PC-3 (cell line): ENCODE measurements at places on chromosomes 2 and 18. TPM values are rescaled to one million over a fixed set of nuclear protein-coding genes. Genes with fewer than 3 reads are reported as not detected.

DNA sequence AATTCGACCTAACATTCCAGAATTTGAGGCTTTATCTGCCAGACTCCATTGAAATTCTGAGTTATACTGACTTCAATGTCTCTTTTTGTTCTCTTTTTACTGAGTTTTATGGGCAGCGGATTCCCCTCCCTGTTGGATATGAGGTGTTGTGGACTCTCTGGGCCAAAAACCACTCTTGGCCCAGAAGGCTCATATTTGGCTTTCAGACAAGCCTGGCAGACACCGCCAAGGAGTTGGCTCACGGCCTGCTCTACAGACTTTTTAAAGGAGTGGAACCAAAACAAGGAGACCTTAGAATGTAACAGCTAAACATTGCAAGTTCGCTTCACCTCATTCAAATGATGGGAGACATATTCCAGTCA lies 206.4 kb upstream of the NCKAP5 start:
- no peak for DNase-seq
- H3K36me3 ChIP-seq, result no peaks in the 10 kb centered on the region
- H3K4me1 ChIP-seq, result peaks cover 15% of the 10 kb centered on the region

GRCh38 chr2:33146102-33146501 lies 199.3 kb downstream of the LTBP1 start:
- H3K36me3 ChIP-seq, result 0 out of 2 replicates have a peak, but pooled peaks cover 4% of the 10 kb centered on the region
- no peak overlapping the region for H3K27ac ChIP-seq
- H3K4me3 ChIP-seq, result no peak overlapping the region
- DNase-seq, result no peak
- no peaks in the 10 kb centered on the region for H3K27me3 ChIP-seq

DNA sequence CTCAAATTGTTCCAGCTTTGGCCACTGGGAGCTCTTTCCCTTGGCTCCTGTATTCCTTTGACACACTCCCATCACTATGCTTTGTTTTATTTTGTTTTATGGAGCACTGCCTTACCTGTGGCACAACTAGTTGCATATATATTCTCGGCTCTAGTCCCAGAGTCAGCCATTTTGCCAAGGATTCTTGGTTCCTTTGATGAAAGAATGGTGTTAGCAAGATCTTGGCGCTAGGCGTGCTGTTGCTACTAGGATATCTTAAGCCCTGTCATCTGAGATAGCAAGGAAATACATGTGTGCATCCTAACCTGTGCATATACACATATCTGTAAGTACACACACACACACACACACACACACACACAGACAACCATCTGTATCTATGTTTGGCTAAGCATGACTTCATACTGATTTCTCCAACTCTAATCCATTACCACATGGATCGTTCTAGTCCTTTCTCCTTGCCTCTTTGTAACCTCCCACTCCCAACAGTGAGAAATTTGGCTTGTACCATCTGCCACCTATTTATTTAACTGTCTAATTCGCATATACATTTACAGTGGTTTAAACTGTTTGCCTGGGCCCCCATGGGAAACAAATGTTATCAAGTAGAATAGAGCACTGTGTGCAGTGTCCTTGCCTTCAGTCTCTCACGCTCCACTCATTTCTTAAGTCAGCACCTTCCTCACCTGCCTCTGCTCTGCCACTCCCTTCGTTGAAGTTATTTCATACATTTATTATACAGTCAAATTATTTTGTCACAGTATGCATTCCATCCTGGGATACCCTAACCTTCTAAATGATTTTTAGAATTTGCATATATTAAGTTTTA lies 137.5 kb upstream of the MAP3K20 start:
- no peak for DNase-seq
- no peaks in the 10 kb centered on the region for H3K27me3 ChIP-seq
- H3K4me1 ChIP-seq, result no peaks in the 10 kb centered on the region
- H3K36me3 ChIP-seq, result no peaks in the 10 kb centered on the region

DNA sequence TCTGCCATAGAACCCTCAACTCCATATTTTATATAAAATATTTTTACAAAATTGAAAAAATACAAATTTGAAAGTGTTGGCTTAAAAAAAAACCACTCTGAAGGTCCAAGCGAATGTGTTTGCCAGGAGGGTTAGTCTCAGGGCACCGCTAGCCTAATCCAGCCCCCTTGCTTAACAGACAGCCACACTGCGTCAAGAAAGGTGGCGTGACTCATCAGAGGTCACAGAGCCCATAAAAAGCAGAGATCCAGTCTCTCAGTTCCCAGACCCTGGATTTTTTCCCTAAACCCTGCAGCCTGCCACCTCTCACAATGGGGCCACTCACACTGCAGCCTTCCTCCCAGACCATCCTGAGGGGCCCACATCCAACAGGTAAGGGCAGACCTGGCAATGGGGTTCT lies 3.9 kb upstream of the TNS1 start:
- H3K4me3 ChIP-seq, result no peak overlapping the region
- DNase-seq, result peak; percentile 32
- H3K36me3 ChIP-seq, result no peaks in the 10 kb centered on the region
- H3K27ac ChIP-seq, result no peak overlapping the region

DNA sequence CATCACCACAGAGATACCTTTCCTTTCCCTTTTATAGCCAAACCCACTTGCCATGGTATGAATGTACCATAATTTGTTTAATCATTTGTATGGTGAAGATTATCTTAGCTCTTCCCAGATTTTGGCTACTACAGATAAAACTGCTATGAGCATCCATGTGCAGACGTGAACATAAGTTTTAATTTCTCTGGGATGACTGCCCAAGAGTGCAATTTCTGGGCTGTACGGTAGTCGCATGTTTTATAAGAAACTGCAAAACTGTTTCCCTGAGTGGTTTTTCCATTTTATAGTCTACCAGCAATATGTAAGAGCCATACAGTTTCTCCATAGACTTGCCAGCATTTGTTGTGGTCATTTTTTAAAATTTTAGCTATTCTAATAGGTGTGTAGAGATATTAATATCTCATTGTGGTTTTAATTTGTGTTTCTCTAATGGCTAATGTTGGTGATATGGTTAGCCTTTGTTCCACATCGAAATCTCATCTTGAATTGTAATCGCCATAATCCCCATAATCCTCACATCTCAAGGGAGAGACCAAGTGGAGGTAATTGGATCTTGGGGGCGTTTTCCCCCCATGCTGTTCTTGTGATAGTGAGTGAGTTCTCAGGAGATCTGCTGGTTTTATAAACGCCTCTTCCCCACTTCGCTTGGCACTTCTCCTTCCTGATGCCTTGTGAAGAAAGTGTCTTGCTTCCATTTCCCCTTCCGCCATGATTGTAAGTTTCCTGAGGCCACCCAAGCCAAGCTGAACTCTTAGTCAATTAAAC lies 628.5 kb upstream of the KLHL29 start:
- DNase-seq, result no peak
- H3K27ac ChIP-seq, result no peak overlapping the region
- no peaks in the 10 kb centered on the region for H3K36me3 ChIP-seq
- no peaks in the 10 kb centered on the region for H3K4me1 ChIP-seq

GRCh38 chr2:158743466-158743865 lies 51.7 kb upstream of the DAPL1 start:
- no peaks in the 10 kb centered on the region for H3K36me3 ChIP-seq
- H3K4me3 ChIP-seq, result no peak overlapping the region
- no peak overlapping the region for H3K27ac ChIP-seq
- DNase-seq, result no peak
- no peaks in the 10 kb centered on the region for H3K27me3 ChIP-seq

DNA sequence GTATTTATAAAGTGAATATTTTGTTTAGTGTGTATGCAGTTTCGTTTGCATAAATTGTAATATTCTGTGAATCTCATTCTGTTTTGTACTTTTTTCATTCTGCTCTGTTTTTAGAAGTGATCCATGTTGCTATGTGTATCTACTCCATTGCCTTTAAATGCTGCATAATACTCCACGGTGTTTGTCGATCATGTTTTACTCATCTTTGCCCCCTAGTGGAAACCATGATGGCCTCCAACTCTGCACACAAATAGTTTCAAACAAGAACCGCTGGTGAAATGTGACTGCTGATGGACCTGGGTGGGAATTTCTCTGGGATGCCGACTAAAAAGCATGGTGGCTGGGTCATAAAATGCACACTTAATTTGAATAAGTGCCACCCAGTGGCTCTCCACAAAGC lies 32.0 kb upstream of the SKOR2 start:
- no peaks in the 10 kb centered on the region for H3K27me3 ChIP-seq
- no peak overlapping the region for H3K4me3 ChIP-seq
- no peak overlapping the region for H3K27ac ChIP-seq
- no peaks in the 10 kb centered on the region for H3K4me1 ChIP-seq
- no peaks in the 10 kb centered on the region for H3K36me3 ChIP-seq

GRCh38 chr2:61247204-61247812 lies 85.3 kb downstream of the C2orf74 start:
- H3K4me3 ChIP-seq, result no peak overlapping the region
- H3K27ac ChIP-seq, result no peak overlapping the region
- H3K36me3 ChIP-seq, result peaks cover 24% of the 10 kb centered on the region

- H3K36me3 ChIP-seq, result no peaks in the 10 kb centered on the region
- H3K27me3 ChIP-seq, result no peaks in the 10 kb centered on the region
- H3K4me1 ChIP-seq, result no peaks in the 10 kb centered on the region
- no peak for DNase-seq
- no peak overlapping the region for H3K27ac ChIP-seq
- peak overlapping the region; percentile 53 for H3K4me3 ChIP-seq
Observed at GRCh38 chr18:28523758-28524475, 347.0 kb upstream of the CDH2 start.

- no peak overlapping the region for H3K27ac ChIP-seq
- no peak for DNase-seq
- H3K4me1 ChIP-seq, result no peaks in the 10 kb centered on the region
- H3K36me3 ChIP-seq, result no peaks in the 10 kb centered on the region
- H3K27me3 ChIP-seq, result no peaks in the 10 kb centered on the region
Observed at GRCh38 chr2:117339980-117340379, 474.5 kb upstream of the DDX18 start.

- DNase-seq, result no peak
- H3K27ac ChIP-seq, result no peak overlapping the region
- no peak overlapping the region for H3K4me3 ChIP-seq
- H3K27me3 ChIP-seq, result no peaks in the 10 kb centered on the region
- H3K36me3 ChIP-seq, result no peaks in the 10 kb centered on the region
- H3K4me1 ChIP-seq, result no peaks in the 10 kb centered on the region
Observed at GRCh38 chr2:159851941-159852340, 53.9 kb upstream of the CD302 start.

DNA sequence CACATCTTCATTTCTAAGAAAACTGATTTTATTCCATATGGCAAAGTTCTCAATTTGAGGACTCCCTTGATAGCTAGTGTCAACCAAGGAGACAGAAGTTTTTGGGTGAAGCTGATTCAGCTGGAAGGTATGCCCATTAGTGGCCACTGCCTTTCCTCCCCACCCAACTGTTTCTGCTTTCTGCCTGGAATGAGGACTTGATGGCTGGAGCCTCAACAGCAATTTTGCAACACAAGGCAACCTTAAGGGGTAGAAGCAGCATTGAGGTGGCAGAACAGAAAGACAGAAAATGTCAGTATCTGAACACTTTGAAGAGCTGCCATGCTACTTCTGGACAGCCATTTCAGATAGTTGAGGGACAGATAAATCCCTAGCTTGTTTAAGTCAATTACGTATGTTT lies 47.0 kb downstream of the INHBB start:
- no peak overlapping the region for H3K4me3 ChIP-seq
- no peaks in the 10 kb centered on the region for H3K27me3 ChIP-seq
- H3K27ac ChIP-seq, result no peak overlapping the region
- no peaks in the 10 kb centered on the region for H3K36me3 ChIP-seq
- peak; percentile 27 for DNase-seq
- peaks cover 27% of the 10 kb centered on the region for H3K4me1 ChIP-seq

GRCh38 chr2:64957109-64957903 lies 31.9 kb upstream of the SLC1A4 start:
- no peak overlapping the region for H3K4me3 ChIP-seq
- H3K36me3 ChIP-seq, result no peaks in the 10 kb centered on the region
- H3K4me1 ChIP-seq, result peaks cover 10% of the 10 kb centered on the region
- no peak for DNase-seq
- H3K27me3 ChIP-seq, result no peaks in the 10 kb centered on the region

GRCh38 chr18:45282101-45282812 lies 333.0 kb upstream of the SLC14A2 start:
- H3K27ac ChIP-seq, result no peak overlapping the region
- H3K4me1 ChIP-seq, result no peaks in the 10 kb centered on the region
- H3K4me3 ChIP-seq, result no peak overlapping the region

- H3K36me3 ChIP-seq, result peaks cover 6% of the 10 kb centered on the region; the same call in 1 of the 2 replicates
- no peak overlapping the region for H3K4me3 ChIP-seq
- no peaks in the 10 kb centered on the region for H3K4me1 ChIP-seq
- H3K27me3 ChIP-seq, result no peaks in the 10 kb centered on the region
- DNase-seq, result no peak
Observed at GRCh38 chr2:168056242-168056787, 191.1 kb downstream of the STK39 start.

- no peak overlapping the region for H3K4me3 ChIP-seq
- H3K27me3 ChIP-seq, result no peaks in the 10 kb centered on the region
- H3K27ac ChIP-seq, result no peak overlapping the region
- no peak for DNase-seq
- no peaks in the 10 kb centered on the region for H3K36me3 ChIP-seq
Observed at GRCh38 chr2:53994818-53995808, 24.3 kb upstream of the PSME4 start.

GRCh38 chr2:188607501-188607900 lies 315.8 kb downstream of the GULP1 start:
- no peaks in the 10 kb centered on the region for H3K36me3 ChIP-seq
- no peak overlapping the region for H3K4me3 ChIP-seq
- no peaks in the 10 kb centered on the region; the same call in 1 of the 2 replicates for H3K4me1 ChIP-seq

DNA sequence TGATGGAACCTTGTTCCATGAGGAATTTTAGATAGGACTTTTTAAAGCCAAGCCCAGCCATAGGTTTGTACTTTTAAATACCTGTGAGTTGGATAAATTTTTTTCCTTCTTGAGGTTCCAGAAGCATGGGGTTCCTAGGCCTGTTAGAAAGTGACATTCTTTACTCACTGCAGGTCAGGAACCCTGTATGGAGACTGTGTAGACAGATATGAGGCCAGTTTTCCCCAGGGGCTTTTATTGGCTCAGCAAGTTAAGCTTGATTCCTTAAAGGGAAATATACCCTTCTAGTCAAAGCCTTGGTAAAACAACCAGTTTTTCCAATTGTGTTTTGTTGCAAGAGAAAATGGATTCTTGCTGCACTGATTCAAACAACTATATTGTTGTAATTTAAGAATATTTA lies 38.4 kb upstream of the GMCL1 start:
- no peaks in the 10 kb centered on the region; the same call in 1 of the 2 replicates for H3K36me3 ChIP-seq
- no peak overlapping the region for H3K27ac ChIP-seq
- DNase-seq, result no peak
- H3K27me3 ChIP-seq, result no peaks in the 10 kb centered on the region

The FIGN gene
- total RNA-seq, result 1.3 and 1.5 TPM in 2 replicates

The SPRED2 gene
- 16.2 and 18.1 TPM in 2 replicates for total RNA-seq

The LIPG gene
- 9.1 and 14.8 TPM in 2 replicates for total RNA-seq

The BUB1 gene
- 80.1 and 89.8 TPM in 2 replicates for total RNA-seq

The RGPD4 gene
- total RNA-seq, result not detected in 2 replicates

The FMNL2 gene
- 15.6 and 15.8 TPM in 2 replicates for total RNA-seq

The FAM124B gene
- total RNA-seq, result not detected in 2 replicates
